WERI-Rb-1 (cell line): ENCODE measurements at places on chromosomes 7 and 10.

- DNase-seq: peak; percentile 40
Measured at GRCh38 chr10:92573091-92573797, 649 bp downstream of the IDE start.

- DNase-seq: no peak
Measured at GRCh38 chr7:7977774-7978173, 9.2 kb downstream of the GLCCI1 start.

DNA sequence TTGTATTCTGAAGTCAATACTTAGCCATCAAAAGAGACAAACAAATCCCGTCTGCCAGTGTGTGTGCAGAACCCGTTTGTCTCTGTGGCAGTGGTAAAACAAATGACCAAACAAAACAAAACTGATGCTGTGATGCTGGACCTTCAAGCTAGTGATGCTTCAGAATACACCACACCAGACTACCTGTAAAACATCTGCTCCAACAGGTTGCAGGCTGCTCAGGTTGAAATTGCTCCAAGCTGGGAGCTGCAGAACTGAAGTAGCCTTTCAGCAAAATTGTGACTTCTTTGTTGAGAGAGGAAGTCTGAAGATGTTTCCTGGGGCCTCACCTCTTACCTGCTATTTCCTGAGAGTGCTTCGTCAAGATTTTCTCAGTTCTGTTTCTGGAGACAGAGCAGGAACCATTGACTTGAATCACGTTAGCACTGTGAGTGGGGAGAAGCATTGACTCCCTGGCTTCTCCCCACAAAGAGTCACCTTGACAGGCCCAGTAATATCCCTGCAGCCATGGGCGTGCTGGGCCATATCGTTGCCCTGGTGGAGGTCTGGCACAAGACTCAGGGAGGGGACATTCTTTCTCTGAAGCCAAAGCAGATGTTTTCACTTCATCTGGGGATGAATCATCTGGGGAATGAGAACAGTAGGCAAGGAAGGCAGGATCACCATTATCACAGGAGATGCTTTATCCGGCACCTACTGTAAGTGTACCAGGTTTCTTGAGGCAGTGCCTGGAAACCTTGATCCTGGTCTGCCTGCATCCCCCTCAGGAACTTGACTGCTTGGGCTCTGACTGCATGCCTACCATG is 80.2 kb downstream of the RBM20 start:
- no peak for DNase-seq

GRCh38 chr10:68156373-68157185 is 47.3 kb downstream of the MYPN start:
- peak; percentile 44 for DNase-seq

- DNase-seq: no peak
Measured at GRCh38 chr10:121002586-121003205, 151.5 kb downstream of the WDR11 start.

DNA sequence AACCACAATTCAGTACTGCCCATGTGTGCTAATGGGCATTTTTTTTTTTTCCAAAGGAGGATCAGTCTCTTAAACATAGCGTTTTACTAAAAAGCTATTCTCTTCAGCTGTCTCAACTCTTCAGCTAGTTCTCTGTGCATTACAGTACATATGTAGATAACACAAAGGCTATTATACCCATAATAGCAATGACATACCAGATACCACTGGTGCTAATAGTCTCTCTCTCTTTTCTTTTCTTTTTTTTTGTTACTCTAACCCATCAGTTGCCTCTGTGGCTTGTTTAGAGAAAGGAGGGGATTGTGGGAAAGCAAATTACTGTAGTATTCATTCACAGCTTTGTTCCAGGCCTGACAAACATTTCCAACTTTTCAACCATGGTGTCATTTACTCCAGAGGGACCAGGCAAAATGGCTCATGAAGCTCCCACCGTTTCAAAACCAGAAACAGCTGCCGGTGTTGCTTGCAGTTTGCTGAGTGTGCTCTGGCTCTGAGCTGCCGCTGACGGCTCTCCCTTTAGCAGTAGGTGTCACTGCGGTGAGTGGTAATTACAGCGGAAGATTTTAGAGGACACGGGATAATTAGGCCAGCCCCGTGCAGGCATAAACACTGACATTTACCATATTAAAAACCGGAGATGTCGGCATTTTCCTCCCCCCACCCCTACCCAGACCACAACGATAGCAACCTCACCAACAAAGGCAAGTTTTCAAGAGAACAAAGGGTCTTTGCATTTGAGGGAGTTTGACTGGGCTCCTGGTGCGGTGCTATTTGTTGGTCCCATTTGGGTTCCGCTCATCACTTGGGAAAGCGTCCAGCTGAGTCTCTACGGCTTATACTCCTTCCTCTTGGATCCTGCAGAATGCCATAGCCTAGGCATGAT is 1005.5 kb downstream of the KCNMA1 start:
- no peak for DNase-seq

GRCh38 chr7:116884691-116885090 is 22.3 kb downstream of the CAPZA2 start:
- DNase-seq: no peak

- no peak for DNase-seq
Measured at GRCh38 chr10:60188548-60188947, 201.1 kb downstream of the ANK3 start.

DNA sequence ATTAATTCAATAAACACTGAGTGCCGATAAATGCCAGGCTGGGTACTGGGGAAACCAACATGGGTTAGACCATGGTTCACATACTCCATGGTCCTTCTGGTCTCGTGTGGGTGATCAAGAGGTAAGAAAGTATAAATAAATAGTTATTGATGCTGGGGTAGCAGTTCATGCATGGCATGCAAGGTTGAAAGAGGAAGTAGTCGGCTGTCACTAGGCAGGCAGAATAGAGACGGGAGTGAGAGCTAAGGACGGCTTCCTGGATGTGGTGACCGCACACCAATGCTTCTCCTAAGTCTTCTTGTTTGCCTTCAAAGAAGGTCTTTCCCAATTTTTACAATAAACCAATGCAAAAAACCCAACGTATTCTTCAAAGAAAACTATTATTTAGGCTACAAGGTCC is 208.6 kb downstream of the ADAM12 start:
- no peak for DNase-seq

DNA sequence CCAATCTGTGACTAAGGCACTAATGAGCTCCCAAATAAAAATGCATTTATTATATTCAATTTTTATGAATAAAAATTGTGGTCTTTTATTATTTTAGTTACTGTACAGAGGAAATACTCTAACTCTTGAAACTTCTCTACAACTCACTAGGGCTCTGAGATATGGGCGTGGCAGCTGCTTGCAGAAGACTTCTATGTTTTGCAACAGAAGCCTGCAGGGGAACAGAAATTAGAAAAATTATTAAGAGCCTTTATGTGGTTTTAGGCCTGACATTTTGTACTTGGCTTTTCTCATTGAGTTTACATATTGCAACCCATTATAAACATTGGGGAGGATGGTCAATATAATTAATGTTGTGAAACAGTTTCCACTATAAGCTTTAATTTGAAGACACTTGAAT is 581.4 kb downstream of the TNS3 start:
- DNase-seq: no peak

- DNase-seq: no peak
Measured at GRCh38 chr10:71234004-71234894, 21.9 kb downstream of the UNC5B start.

DNA sequence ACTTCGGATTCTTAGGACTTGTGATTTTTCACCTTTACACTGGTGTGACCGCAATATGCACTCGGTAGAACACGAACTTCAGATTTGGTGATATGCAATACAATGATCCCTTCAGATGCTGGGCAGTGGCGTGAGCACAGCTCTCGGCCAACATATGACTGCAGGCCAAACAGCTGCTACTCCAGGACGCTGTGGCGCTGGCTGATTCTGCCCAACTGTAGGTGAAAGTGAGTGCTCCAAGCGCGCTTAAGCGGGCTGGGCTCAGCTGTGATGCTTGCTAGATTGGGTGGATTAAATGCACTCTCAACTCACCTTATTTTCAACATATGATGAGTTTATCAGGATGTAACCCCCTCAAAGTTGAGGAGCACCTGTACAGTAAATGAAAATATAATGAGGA is 137.6 kb upstream of the RET start:
- DNase-seq: no peak

DNA sequence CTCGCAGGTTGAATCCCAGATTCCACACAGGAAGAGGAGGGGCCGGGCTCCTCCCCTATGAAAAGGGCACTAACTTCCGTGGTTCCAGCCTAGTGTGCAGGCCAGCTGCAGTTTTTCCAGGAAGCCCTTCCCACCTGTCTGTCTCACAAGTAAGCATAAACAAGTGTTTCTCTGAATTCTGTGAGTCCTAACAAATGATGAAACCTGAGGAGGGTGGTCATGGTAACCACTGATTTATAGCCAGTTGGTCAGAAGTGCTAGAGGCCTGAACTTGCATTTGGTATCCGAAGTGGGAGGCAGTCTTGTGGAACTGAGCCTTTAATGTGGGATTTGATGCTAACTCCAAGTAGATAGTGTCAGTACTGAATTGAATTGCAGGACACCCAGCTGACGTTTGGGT is 54.7 kb upstream of the STEAP4 start:
- peak; percentile 72 for DNase-seq

DNA sequence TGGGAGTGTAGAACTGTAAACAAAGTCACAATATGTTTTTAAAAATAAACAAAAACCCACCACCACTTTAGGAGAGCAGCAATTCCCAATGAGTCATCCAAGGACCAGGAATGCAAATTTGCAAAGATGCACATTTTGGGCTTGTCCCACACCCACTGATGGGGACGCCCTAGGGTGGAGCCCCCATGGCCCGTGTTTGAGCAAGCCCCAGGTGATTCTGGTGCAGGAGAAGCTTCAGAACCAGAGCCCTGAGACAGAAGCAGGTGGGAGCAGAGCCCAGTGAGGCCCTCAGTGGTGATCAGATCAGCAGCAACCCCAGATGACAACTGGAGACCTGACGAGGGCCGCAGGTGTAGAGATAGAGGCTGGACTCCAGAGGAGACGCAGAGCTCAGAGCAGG is 55.1 kb upstream of the PFKP start:
- no peak for DNase-seq

GRCh38 chr7:27141923-27142579 is 1.4 kb downstream of the HOXA5 start:
- no peak for DNase-seq

GRCh38 chr7:29607889-29608288 is 44.3 kb downstream of the PRR15 start:
- DNase-seq: no peak

GRCh38 chr10:958106-958505 is 26.6 kb upstream of the LARP4B start:
- no peak for DNase-seq

GRCh38 chr7:137592232-137592896 is 248.8 kb upstream of the PTN start:
- peak; percentile 65 for DNase-seq

DNA sequence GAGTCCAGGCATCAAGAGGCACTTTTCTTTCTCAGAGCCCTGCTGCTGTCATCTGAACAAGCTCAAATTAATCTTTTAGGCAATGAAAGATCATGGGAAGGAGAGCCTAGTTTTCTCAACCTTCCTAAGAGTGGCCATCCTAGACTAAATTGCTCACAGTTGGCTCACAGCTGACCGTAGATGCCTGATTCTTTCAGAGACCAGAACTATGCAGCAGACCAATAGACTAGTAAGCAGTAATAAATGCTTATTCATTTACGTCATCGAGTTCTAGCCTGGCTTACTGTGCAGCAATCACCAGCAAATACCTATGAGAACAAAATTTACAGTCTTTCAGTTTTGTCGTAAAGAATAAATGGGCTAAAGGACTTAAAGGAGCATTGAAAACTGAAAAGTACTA is 602.9 kb upstream of the GHITM start:
- no peak for DNase-seq
